ENCODE measurements at places on chromosomes 2 and 18. TPM values are rescaled to one million over a fixed set of nuclear protein-coding genes. Genes with fewer than 3 reads are reported as not detected.

DNA sequence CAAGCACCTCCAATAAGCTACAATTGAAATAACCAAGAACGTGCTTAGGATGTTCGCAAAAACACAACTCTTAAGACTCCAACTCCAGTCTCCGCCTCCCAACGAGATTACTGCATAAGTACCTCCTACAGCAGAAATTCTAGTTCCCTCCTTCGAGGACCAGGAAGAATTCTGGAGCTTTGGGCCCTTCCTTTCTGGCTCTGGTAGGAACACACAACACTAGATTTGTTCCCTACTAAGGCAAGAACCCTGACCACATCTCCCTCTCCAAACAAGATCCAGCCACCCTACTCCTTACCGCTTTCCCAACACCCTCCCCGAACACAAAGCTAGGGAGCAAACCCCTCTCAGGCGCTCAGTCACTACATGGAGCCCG, 721 bp downstream of the ADAM17 start:
- peak; percentile 65 for DNase-seq

- no peak for DNase-seq
These were observed 7.7 kb downstream of the MGAT5 start for GRCh38 chr2:134261398-134262131.

Gene TMEM17
- 2.6 TPM for total RNA-seq

Gene ARHGEF4
- total RNA-seq = 52.0 TPM

Gene BARD1
- total RNA-seq = 7.8 TPM

Gene EFR3B
- 0.09 TPM for total RNA-seq

GRCh38 chr2:191634791-191635190, 43.1 kb upstream of the NABP1 start:
- DNase-seq = no peak

Gene PLCL1
- 0.12 TPM for total RNA-seq

Gene LOXHD1
- total RNA-seq = not detected

- peak; percentile 68 for DNase-seq
These were observed 3.5 kb upstream of the IGFBP5 start for GRCh38 chr2:216698895-216699294.

DNA sequence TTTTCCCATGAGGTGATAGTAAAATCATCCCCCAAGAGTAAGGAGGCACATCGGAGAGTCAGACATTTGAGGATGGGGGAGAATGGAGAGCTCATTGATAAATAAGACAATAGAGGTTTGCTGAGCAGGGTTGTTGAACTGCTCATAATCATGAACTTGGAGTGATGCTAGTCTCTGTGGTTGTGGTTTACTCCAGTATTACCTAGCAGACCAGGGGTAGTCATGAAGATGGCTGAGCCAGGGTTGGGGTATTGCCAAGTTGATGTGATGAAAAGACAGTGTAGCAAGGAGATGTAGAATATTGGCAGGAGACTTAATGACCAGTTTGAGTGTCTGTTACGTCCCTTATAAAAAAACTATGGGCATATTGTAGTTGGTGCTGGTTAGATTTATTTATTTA, 25.4 kb downstream of the CYBRD1 start:
- no peak for DNase-seq

Measured in MCF 10A (cell line).